ENCODE measurements at places on chromosomes 5 and 9.

DNA sequence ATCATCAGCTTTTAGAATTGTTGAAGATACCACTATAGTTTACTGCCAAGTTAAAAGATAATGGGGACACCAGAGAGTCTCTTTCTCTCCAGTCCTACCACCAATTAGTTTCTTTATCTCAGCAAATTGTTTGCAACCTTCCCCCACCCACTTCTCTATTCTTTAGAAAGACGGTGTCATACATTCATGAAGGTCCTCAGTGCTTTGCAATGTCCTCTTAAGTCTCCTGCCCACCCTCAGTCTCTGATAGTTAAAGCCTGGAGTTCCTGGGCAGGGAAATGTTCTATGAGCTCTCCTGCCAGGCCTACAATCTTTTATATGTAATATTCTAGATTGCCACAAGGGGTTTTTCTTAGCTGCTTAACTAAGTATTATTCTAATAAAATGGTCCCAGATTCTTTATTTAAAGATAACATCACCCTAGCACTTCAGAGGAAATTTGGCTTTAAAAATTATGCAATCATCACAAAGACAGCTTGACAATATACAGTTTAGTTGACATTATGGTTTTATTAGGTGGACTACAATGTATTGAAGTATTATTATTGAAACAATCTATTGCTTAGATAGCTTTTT is 509.2 kb downstream of the CSNK1G3 start:
- no peak for DNase-seq

- DNase-seq: no peak
These were observed 12.4 kb upstream of the CYFIP2 start for GRCh38 chr5:157253547-157253946.

DNA sequence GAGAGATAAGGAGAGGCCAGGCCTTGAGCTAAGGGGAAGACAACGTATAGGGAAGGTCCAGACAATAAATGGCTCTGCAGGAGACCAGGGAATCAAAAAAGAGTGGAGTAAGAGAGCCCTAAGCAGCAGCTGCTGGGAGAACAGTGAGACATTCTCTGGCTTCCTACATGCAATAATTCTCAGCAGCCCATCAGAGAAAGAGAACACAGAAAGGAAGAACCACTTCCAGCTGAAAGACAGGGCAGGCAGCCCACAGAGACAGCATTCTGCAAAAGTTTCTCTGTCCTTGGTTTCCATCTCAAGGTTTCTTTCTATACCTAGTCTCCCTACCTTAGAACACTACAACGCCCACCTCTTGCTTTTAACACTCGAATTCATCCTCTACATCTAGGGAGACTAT is 189.9 kb downstream of the DEPDC1B start:
- DNase-seq: no peak

DNA sequence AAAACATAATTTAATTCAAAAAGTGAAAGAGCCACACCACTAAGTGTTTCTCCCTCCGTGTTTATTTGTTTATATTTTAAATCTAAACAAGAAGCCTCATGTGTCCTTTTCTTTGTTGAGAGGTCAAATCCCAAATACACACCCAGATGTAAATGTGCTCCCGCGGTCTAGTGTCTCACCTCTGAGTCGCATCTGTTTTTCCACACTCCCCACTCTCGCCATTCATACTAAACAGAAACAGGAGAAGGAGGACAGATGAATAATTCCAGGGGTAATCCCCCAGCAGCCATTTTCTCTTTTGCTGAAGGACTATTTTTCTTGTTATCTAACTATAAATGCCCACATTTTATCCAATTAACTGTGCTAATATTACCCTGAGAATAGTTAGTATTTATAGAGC is 361.6 kb upstream of the RIOK2 start:
- no peak for DNase-seq

GRCh38 chr5:13143214-13143613 is 801.3 kb downstream of the DNAH5 start:
- no peak for DNase-seq

GRCh38 chr5:168947212-168947868 is 353.6 kb downstream of the SLIT3 start:
- DNase-seq: no peak

- DNase-seq: no peak
These were observed 56.9 kb downstream of the ASS1 start for GRCh38 chr9:130501639-130502038.

GRCh38 chr9:512555-513272 is 298.0 kb downstream of the DOCK8 start:
- no peak for DNase-seq

- DNase-seq: no peak
These were observed 30.1 kb downstream of the EGR1 start for GRCh38 chr5:138495351-138495750.
